ENCODE measurements at places on chromosomes 5 and 9.

GRCh38 chr5:36402512-36402906, 100.8 kb upstream of the RANBP3L start:
- no peak for DNase-seq

GRCh38 chr9:74765481-74765971, 122.2 kb downstream of the TRPM6 start:
- DNase-seq = no peak

DNA sequence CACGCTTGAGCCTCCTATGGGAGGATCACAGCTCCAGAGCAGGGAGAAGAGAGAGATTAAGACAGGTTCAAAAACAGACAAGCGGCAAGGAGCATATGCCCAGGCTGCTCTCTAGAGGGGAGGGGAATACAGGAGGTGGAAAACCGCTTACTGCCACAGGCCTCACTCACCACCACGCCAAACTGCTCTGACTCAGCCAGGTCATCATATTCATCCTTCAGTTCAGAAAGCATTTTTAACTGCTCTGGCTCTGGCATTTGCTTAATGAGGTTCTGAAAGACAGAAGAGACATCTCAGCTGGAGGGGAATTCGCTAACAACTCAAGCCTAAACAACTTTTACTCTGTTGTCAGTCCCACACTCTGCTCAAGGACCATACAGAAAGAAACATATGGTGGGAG, 40.1 kb downstream of the PCDHGC5 start:
- DNase-seq = no peak

DNA sequence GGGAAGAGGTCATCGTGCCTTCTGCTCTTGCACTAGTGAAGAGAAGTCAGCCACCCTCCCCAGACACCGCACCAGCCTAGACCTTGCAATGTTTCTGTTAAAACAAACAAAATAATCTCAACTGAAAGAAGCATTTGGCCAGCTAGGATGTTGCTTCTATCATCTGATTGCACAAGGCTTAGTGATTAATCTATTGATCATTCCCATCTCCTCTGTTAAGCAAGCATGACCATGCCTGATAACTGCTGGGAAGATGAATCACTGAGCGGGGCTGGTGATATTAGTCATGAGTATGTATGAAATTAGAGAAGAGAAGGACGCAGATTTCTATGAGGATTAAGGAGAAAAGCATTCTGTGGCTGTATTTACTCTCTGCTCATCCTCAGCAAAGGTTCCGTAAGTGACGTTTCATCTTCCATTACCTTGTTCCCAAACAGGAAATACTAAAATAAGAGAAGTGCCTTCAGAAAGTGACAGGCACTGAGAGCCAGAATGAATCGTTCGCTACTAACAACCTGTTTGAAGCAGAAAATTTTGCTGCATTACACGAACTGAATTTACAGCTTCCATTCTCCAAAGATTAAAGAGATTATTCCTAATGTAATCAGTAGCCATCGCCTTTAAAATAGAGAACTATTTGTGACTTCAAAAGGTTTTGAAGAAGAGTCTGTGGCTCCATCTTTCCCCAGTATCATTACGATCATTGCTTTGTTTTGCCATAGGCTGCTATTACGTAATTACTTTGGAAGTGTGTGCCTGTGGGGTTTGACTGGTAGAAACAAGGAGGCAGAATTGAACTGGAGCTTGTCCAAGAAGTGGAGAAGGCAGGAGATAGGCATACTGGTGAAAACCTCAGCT, 219.1 kb downstream of the MED10 start:
- DNase-seq = no peak

DNA sequence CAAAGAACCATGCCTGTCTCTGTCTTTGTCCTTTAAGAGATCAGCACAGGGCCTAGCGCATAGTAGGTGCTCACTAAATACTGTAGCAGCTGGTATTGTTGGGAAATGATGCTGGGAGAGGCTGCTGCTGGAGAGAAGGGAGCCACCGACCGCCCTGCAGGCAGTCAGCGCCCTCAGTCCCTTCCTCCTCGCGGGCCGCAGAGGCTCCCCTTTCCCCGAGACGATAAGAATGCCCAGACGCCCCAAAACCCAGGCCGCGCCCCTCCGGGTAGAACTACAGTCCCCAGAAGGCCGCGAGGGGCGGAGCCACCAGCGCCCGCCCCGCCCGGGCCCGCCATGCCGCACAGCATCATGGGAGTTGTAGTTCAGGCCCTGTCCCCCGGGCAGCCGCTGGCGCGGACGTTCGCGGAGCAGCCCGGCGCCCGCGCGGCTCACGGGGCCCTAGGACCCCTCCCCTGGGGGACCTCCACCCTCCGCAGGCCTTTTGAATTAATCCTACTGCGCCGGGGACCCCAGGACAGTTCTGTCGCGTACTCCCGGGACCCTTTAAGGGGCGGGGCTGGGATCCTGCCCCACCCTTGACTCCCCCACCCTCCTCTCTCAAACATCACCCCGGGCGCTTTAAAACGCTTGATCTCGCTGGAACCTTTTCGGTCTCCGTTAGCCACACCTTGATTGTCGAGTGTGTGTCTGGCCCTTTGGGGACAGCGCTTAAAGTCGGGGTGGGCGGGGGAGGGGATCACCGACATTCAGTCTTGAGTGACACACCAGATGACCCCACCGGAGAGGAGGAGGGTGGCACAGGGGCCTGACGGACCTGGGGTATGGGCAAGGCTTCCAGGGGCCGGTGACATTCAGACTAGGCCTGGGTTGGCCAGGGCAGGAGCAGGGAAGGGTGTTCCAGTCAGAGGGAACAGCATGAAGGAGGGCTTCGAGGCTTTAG, 24.8 kb upstream of the IER5L start:
- DNase-seq = peak; percentile 84

DNA sequence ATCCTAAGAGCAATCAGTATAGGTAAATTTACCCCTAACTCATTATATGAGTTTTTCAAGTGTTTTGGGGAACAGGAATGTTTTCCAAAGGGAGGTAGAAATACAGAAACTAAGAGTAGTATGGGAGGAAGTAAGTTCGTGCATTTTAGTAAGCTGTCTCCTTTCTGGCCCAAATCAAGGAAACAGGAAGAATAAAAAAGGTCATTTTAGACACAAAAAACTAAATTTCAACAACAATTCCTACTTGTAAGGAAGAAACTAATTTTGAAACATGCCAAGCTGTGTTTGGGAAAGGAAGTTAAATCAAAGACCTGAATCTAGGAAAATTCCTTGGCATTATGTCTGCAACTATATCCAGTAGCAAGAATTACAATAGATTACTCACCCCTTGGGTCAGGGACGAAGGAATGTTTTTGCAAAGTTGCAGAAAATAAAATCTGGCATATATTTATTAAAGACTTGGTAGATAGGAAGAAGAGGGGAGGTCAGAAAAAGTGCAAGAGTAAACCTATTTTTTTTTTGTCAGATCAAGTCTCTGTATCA, 6.5 kb upstream of the RPS6 start:
- no peak for DNase-seq

- no peak for DNase-seq
Observed at GRCh38 chr5:6482735-6483134, 34.1 kb downstream of the UBE2QL1 start.

DNA sequence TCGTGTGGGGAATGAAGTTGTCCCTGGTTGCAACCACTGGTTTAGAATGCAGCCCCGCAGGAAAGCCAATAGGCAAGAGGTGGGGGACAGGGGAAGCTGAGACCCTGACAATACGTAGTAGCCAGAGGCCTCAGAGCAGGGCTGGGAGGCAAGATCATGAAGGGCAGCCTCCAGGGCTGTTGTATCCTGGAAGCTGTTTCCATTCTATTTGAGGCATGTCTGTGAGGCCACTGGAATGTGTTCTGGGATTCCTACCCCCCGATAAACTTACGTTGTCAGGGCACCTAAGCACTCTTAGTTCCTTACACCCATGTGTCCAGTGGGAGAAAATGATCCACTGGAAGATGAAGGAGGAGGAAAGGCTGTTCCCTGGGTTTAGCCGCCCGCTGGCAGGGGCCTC, 177.3 kb downstream of the CFAP90 start:
- no peak for DNase-seq

GRCh38 chr9:124303762-124304161, 46.0 kb downstream of the NEK6 start:
- DNase-seq = no peak

DNA sequence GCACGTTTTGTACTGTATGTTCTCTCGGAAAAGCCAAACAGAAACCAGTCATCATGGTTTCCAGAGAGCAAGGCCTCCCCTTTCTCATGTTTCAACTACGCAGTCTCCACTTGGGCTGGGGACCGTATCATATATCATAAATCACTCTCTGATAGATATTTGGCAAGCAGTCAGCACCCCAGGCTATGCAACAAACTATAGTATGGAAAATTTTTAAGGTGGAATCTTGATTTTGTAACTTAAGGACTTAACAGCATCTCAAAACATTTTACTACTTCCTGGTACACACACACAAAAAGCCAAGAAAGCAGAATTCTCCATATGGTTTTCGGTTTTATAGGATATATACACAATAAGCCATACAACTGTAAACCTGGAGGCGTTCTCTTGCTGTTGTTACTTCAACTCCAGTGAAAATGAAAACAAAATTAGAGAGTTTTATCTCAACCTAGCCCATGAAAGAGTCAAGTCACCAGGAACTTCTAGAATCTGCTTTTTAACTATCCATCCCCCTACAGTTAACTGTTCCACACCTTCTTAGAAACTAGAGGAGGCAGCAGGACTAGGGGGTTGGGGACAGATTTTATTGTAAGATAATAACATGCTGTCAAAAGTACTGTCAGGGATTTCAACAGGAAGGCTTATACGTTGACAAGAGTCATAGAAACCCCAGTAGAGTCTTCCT, 283.4 kb downstream of the NFIB start:
- DNase-seq = no peak

DNA sequence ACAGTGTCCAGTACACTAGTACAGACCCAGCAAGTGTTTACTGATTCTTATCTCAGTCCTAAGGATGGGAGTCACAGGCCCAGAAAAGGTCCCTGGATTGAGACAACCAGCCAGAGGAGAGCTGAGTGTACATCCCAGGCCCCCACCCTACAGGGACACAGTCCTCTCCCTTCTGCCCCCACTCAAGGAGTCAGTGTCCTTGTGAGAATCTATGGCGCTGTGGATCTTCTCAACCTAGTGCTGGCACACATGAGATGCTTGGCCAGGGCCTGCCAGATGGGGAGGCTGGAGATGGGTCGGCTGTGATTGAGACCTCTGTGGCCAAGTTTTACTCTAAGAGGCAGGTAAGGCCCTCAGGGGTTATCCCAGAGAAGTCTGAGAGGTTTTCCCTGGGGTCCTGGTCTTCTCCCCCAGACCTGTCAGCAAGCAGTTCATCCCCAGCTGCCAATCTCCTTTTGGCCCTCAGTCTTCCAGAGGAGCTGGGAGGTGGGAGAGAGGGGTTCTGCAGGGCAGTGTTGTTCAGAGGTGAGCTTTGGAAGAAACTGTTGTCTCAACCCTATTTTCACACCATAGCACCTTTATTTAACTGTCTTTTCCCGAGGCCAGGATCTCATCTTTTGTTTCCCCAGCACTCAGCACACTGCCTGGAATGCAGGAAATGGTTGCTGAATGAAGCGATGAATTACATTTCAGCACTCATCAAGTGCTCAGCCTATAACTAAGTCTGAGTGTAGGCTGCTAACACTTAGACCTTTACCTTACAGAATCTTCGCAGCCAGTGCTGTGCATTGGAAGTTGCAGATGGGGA, 3.2 kb upstream of the NSD1 start:
- DNase-seq = no peak

- no peak for DNase-seq
Observed at GRCh38 chr5:15819617-15820016, 319.6 kb downstream of the FBXL7 start.

- DNase-seq = peak; percentile 7
Observed at GRCh38 chr5:146662229-146662628, 146.2 kb upstream of the GPR151 start.

GRCh38 chr9:3478549-3478953, 47.2 kb downstream of the RFX3 start:
- DNase-seq = no peak

DNA sequence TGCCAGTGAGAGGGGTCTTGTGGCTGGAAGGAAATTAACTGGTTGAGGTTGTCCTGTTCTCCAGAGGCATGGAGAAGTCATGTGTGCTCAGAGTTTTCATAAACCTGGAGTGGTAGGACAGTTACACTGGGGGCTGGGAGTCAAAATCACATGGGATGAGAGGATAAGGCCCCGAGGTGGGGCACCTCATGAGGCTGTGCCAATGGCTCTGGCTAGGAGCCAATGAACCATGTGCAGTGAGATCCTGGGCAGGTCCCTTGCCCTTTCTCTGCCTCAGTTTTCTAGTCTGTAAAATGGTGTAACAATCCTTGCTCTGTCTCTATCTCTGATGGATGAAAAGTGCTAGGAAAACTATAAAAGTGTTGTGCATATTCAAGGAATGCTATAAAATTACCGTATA, 7.0 kb upstream of the SYNPO start:
- no peak for DNase-seq

DNA sequence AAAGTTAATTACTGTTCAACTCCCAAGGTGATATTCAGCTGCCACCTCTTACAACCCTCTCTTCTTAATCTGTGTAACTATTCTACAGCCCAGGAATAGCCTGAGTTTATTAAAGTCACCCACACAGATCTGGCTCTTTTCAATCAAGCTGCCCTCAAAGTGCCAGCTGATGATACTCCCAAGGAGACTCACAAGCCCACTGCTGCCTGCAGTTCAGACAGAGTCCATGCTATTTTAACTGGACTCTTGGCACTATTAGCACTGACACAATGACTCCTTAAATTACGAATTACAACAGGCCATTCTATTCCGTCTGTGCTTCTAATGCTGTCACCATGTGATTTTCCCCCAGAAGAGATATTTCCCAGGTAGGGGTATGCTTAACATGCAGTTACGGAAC, 26.3 kb downstream of the REEP5 start:
- DNase-seq = no peak

DNA sequence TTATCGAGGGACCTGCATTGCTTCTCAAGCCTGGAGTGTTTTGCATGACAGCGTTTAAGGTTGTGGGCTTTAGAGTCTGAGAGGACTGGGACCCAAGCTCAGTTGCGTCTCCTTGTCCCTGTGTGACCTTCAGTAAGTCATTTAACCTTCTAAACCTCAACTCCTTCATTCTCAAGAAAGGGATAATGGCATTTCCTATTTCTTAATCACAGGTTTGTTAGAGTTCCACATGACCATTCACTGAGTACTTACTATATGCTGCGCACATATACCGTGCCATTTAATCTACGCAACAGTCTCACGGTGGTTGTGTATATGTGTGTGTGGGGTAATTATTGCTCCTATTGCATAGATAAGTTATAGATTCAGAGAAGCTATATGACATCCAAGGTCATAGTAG, 76.3 kb downstream of the MACROH2A1 start:
- no peak for DNase-seq

DNA sequence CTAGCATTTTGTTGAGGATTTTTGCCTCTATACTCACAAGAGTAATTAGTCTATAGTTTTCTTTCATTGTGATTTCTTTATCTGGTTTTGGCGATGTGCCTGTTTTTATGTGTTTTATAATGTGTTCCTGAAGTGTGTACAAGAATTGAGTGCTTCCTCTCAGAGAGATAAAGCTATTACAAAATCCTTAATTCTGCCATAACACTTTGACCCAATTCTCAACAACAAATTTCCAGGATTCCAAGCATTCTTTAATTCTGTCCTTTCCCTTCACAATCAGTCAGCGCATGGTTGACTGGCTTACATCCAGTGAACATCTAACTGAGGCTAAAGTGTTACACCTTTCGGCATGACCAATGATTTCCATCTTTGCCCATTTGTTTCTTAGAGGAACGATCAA, 282.9 kb upstream of the MVB12B start:
- DNase-seq = no peak

- DNase-seq = peak; percentile 0
Observed at GRCh38 chr5:26582350-26583045, 455.9 kb downstream of the CDH9 start.

- peak; percentile 31 for DNase-seq
Observed at GRCh38 chr5:124654418-124654817, 92.0 kb downstream of the ZNF608 start.

Measured in erythroblast (primary cell).